GM13977 (cell line): ENCODE measurements at places on chromosomes 2 and 18.

GRCh38 chr2:85933753-85934594, 45.2 kb upstream of the ST3GAL5 start:
- DNase-seq: no peak

DNA sequence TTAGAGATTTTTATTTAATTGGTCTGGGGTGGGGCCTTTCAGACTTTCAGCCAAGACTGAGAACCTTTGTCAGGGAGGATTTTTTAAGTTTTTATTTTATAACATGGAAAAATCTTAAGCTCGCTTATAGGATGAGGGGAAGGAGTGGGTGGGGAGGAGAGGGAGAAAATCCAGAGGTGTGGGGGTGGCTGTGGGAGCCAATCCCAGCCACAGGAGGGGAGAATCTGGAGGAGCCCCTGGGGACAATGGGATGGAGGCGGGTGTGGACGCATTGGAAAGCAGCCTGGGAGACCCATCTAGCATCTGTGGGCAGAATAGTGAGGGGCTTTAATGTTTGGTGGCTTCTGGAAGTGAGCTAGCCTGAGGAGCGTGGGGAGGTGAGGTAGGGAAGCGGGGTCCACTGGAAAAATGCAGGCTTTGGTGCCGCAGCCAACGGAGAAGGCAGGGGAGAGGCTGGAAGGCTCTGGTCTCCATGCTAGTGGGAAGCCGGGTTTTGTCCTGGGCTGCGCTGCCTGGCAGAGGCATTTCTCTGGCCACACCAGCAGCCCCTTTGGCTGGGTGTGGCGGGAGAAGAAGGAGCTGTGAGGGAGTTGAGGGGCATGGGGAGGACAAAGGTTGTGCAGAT, 11.5 kb upstream of the INPP5D start:
- no peak for DNase-seq

DNA sequence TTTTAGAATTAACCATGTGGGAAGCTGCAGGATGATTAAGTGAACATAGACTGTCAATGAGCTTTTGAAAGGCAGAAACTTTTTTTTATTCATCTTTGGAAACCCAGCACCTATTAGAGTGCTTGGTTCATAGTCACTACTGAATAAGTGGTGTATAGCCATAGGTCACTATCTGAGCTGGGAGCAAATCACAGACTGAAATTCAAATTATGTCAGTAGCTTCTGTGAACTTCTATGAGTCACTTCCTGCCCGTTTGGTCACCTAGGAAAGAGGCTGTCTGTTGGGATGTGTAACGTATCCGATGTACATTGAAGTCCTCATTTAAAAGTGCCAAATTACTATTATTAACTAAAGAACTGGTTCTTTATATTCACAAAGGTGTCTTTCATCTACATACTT, 20.5 kb upstream of the SLC40A1 start:
- DNase-seq: no peak

GRCh38 chr18:3690764-3691066, 240.7 kb downstream of the TGIF1 start:
- DNase-seq: no peak

- no peak for DNase-seq
Observed at GRCh38 chr18:50622865-50623393, 63.0 kb downstream of the MAPK4 start.

DNA sequence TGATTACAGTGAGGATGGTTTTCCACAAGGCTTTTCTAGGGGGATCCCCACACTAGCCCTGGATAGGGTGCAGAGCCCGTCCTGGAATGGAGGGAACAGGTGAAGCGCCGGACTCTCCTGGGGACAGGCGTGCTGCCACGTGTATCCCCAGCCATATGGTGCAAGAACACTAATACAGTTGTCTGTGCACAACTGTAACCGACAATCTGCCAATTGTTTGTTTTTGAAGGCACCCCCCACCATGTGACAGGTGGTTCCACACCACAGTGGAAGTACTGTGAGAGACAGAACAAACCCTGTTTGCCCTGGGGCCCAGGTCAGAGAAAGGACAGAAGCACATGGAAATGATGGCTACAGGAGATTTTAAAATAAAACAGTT, 52.9 kb downstream of the MYCN start:
- no peak for DNase-seq

GRCh38 chr18:57428221-57429150, 6.7 kb upstream of the ONECUT2 start:
- peak; percentile 42 for DNase-seq

- DNase-seq: peak; percentile 76
Observed at GRCh38 chr2:65431421-65432226, 775 bp downstream of the SPRED2 start.

- no peak for DNase-seq
Observed at GRCh38 chr2:170548304-170548703, 166.8 kb upstream of the SP5 start.

DNA sequence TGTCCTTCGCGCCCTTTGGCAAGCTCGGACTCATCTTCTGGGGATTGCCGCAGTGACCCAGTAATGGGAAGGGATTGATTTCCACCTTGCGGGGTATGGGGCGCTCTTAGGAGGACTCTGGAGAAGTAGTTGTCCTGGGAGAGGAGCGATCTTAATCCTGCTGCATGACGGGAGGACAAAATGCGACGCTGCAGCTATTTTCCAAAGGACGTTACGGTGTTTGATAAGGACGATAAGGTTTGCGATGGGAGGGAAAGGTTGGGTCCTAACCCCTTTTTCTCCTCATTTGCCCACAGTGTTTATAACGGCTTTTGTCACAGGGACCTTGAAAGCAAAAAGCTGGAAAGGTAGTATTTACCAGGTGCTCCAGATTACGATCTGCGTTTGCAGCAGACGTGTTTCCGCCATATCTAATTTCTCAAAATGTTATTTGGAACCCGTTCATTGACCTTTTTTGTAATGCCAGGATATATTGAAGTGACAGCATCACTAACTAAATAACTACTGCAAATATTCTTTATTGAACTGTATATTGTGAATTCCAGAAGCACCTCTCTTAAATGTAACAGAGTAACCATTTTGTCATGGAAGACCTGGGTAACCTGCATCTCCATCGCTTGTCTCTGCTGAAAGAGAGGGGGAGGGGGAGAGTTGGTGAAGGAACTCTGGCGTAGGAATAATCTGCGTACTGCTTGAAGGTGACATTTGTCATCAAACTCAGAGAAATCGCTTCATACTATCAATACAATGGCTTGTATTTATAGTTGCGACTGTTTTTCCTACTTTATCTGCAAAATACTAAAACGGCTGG, 590 bp downstream of the MDH1 start:
- no peak for DNase-seq

GRCh38 chr2:105114551-105114950, 76.7 kb downstream of the MRPS9 start:
- DNase-seq: peak; percentile 81
